ENCODE measurements at places on chromosomes 7 and 10.

DNA sequence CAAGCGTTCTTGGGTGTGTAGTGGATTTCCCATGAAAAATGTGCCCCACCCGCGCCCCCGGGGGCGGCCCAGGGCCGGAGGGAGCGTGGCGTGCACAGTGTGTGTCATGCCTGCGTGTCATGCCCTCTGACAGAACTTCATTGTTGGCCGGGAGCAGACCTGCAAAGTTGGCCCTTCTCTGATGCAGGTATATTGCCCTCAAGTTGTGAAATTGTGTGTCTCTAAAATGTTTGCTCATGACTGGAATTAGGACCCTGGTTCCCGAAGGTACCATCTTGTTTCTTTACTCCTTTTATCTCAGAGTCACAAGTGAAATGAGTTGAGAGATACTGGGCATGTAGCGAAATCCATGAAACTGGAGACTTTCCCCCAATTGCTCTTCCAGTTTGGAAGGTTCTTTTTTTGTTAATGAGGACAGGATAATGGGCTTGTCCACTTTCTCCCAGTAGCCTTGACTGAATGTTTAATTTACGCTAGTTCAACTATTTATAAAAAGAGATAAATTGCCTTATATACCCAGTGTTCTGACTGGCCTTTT lies 26.2 kb downstream of the ADK start:
- no peak for DNase-seq

DNA sequence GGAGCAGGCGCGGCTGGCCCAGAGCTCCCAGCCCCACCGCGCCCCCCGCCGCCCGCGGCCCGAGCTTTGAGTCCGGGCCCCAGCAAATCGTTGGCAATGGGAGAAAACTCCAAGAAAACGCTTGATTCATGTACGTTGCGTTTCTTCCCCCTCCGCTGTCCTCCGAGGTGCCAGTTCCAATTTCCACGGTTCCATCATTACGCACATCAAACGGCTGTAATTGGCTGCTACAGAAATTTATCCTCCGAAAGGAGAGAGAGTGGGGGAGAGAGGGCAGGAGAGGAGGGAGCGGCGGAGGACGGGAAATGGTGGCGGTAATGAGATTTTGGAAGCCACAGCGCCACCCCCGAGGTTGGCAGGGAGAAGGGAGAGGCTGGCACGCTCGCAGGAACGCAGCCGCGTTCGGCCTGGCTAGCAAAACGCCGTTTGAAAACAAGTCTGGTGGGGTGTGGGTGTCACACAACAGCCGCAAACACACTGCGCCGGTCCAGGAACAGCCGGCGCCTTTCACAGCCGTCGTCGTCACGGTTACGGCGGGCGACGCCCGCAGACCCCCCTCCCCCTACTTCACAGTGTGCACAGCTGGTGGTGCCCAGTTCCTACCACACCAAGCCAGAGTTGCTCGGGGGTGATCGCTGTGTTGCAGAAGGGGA lies 57.5 kb downstream of the UNCX start:
- peak; percentile 59 for DNase-seq

DNA sequence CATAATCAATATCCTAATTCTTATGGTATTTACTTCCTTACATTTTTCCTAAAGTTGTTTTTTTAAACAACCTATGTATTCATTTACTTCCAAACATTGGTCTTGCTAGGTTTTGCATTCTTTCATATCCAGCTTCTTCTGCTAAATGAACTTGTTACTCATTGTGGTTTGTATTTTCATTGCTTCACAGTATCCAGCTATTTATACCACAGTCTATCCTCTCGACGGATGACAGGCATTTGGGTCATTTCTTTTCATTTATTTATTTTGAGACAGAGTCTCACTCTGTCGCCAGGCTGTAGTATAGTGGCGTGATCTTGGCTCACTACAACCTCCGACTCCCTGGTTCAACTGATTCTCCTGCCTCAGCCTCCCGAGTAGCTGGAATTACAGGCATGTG lies 66.8 kb downstream of the CCDC6 start:
- no peak for DNase-seq

DNA sequence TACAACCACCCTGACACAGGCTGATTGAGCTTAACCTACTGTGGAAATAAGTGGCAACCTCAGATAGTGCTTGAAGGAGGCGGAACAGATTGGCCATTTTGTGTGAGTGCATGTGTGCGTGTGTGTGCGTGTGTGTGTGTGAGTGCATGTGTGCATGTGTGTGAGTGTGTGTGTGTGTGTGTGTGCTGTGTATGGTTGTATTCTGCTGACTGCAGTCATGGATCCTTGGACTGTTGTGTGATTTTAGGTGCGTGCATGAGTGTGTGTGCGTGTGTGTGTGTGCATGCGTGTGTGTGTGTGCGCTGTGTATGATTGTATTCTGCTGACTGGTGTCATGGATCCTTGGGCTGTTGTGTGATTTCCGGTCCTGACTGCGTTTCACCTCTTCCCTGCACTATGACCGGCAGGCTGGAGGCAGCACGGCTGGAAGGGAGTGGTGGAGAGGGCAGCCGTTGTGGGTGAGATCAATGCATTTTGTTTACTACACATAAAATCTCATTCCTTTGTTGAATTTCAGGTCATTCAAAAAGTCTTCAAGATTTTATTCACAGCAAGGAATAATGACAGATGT lies 6.3 kb downstream of the IQCE start:
- DNase-seq = no peak

GRCh38 chr10:48464121-48464870 lies 140.6 kb downstream of the ARHGAP22 start:
- no peak for DNase-seq

DNA sequence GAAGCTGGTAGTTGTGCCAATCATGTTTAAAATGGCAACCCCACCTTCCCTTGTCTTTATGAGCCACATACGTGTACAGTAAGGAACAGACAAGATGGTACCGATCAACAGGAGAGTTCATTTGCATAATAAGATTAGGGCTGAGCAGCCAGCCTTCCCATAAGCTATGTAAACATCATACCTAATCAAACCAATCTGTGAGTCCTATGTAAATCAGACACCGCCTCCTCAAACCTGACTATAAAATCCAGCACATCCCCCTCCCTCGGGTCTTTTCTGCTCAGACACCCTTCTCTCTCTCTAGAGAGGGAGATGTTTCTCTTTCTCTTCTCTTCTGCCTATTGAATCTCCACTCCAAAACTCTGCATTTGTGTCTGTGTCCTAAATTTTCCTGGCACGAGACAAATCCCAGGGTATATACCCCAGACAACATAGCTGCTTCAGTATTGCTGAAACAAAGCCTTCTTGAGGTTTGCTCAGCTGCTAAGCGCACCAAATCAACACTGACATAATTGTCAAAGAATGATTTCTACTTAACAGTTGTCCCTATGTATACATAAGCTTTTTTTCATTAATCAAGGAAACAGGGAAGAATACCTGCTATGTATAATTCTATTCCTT lies 279.2 kb downstream of the THSD7A start:
- peak; percentile 41 for DNase-seq

- peak; percentile 9 for DNase-seq
Measured at GRCh38 chr7:2860627-2861133, 16.6 kb upstream of the GNA12 start.

GRCh38 chr10:100829097-100829870 lies 83.5 kb upstream of the SLF2 start:
- peak; percentile 19 for DNase-seq

DNA sequence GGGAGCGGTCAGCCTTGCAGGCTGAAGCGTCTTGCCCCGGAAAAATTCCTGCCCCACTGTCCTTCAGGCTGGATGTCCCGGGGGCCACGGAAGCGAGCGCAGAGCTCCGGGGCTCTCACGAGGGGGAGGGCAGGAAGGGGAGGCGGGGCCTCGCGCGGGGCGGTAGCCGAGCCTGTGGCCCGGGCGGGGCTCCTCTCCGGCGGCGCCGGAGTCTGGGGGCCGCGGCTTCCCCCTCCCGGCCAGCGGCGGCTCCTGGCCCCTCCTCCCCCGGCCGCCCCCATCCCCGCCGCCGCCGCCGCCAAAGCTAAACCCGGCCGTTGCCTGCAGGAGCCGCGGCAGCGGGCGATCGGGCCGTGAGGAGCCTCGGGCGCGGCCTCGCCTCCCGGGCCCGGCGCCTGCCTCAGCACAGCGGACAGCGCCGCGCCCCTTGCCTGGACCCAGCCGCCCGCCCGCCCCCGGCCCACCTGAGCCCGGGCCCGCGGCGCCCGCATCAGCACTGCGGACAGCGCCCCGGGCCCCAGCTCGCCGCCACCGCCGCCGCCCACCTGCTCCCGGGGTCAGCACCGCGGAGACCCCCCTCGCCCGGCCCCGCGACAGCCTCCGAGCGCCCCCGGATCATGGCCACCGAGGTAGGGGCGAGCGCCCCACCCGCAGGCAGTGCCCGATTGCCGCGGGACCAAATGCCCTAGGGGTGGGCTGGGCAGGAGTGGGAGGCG lies at the start of gene GOLGA7B:
Gene GOLGA7B (plus strand): TSS at position 157 of the 716 bp plus-strand sequence. CDS start 461 bp downstream, at position 618.
- DNase-seq = peak; percentile 73

- DNase-seq = no peak
Measured at GRCh38 chr7:158956805-158957509, 100.6 kb downstream of the DYNC2I1 start.

DNA sequence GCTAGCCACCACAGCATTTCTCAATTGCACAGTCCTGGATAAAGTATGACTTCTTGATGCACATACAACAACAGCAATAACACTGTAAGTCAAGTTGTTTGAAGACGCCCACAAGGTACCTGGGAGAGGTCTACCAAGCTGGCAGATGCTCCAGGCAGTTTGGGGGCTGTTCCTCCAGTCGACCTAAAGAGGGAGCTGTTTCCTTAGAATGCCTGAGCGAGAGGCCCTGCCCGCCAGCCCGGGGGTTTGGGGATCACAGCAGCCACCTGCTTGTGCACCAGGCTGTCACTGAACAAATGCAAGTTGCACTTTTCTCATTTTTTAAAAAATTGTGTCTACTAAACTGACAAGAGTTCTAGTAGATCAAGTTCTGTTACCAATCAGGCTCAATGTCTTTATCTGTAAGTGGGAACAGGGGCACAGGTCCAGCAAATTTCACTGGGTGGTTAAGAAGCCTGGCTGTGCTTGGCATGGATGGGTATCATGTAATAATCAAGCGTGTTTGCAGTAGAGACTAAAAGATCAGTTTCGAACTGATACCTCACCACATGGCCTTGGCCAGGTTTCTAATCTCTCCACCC lies 193.8 kb upstream of the ADO start:
- DNase-seq = peak; percentile 21

- no peak for DNase-seq
Measured at GRCh38 chr7:12738665-12739064, 51.2 kb downstream of the ARL4A start.

DNA sequence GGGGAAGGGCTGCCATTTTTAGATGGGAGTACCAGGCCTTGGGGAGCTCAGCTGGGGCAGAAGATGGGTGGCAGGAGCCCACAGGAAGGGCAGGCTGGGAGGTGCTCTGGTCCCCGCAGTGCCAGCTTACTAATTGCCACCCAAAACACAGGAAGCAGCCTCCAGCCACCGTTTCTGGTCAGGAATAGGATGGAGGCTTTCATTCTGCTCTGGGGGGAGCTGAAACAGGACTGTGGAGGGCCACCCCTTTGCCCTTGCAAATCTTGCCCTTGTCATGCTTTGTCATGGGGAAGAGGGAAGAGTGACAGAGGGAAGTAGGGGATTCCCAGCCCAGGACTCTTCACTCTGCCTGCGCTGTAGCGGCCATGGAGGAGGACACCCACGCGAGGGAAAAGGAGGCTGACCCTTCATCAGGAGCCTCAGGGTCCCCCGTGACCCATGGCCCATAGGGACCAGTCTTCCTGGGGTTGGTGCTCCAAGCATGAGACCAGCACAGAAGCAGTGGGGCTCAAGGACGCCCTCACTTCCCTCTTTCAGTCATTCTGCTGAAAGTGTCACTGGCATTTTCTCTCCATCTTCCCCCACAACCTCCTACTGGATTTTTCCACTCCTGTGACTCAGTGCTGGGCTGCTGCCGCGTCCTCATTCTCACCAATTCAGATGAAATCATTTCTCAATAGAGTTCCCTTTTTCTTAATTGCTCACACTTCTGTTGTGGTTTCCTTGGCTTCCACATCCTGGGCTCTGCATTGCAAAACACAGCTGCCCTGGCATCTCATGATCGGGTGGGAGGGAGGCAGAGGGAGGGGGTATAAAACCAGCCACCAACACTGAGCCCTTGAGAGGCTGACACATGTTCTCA lies 61.9 kb downstream of the MKI67 start:
- no peak for DNase-seq

DNA sequence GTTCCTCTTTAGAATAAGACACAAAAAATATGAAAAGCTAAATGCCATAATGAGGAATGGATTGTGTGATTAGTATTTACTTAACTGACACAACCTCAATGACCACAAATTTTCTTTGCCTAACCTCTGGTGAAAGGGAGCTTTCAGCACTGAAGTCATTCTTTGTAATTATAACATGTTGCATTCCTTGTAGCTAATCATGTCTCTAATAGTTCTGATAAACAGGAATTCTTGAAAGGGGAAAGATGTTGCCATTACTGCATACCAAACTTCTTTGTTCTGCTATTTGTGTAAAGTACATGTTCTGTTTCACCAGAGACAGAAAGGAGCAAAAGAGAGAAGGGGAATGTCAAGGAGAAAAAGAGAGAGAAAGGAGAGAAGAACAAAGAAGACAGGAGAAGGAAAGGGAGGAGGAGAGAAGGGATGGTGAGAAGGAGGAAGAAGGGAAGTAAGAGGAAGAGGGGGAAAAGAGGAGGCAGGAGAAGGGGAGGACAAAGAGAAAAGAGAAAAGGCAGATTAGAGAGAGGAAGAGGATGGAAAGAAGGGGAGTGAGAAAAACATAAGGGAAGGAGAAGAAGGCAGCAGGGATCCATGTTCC lies 120.9 kb downstream of the SEMA3D start:
- no peak for DNase-seq

DNA sequence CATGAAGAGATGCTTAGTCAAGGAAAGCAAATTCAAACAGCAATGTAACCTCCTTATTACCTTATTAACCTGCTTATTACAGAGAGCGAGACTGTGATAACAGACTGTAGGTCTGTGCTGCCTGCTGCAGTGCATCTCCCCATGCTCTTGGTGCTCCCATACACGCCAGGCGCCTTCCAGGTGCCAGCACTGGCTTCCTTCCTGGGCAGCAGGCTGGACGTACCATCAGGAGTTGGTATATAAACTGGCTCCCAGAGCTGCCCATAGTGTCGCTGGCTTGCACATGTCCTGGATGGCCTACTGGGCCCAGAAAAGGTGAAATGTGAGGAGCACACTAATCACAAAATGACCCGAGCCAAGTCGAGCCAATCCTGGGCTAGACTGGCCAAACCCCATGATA lies 13.5 kb downstream of the ATP6V0E2 start:
- DNase-seq = no peak

- no peak for DNase-seq
Measured at GRCh38 chr10:126058507-126058906, 162.1 kb downstream of the FANK1 start.

GRCh38 chr10:48309711-48310226 lies 3.3 kb downstream of the MAPK8 start:
- peak; percentile 8 for DNase-seq

Measured in NCI-H526 (cell line).